G401 (cell line): ENCODE measurements at places on chromosomes 6 and 20. TPM values are rescaled to one million over a fixed set of nuclear protein-coding genes. Genes with fewer than 3 reads are reported as not detected.

The SNAP25 gene
- total RNA-seq: not detected in 2 replicates

The EPB41L1 gene
- 12.9 and 22.7 TPM in 2 replicates for total RNA-seq

DNA sequence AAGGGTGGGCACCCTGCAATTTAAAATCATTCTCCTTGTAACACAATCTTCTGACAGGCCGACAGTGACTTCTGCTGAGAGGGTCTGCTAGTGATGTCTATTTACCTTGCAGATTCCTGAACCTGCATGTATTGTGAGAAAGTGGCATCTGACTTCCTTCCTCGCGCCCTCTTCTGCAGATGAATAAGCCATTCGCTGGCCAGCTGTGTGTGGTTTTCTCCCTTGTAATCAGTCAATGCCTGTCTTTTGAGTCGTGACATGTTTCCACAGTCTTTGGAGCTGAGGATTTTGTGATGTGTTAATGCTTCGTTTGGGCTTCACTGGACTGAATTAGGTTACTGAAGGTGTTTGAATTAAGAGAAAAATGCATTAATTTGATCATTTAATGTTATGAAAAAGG is 125.3 kb downstream of the GRM1 start:
- no peak for DNase-seq

The PTGIS gene
- total RNA-seq: 13.6 and 15.3 TPM in 2 replicates

DNA sequence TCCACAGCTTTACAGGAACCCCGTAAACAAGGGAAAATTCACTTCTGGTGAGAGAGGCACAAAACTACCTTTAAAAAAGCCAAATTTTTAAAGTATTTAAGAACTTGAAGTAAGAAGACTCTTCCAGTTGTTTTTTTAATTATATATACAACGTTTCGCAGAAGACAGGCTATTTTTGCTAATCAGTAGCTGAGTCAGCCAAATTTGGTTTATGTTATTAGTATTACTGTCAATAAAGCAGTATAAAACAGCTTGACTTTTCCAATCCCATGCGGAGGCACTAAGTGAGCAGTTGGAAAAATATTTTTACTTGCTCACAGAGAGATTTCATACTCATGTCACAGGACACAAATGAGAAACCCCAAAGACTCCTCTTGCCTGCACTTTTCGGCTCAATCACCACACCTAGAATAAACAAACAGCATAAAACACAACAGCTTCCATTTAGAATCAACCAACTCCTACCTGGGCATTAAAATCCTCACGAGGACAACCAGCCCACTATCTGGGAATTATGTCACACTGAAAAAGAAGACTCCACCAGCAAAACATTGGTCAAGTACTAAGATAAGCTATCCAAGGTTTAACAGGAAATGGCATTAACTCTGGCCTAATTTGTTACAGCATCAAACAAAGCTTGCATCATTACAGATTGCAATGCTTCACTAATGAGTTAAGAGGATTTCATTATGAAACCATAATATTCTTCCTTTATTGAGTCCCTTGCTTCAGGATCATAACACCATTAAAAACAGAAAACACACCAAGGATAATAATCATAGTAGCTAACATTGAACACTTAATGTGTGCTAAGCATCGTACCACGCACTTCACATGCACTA is 26.3 kb downstream of the ELOVL5 start:
- peak; percentile 65 for DNase-seq

GRCh38 chr6:56843476-56844349 is 111.2 kb upstream of the BEND6 start:
- peak; percentile 76 for DNase-seq

GRCh38 chr20:15179381-15179780 is 842.0 kb upstream of the FLRT3 start:
- DNase-seq: peak; percentile 99

The EPHA7 gene
- total RNA-seq: 0.98 and 1.5 TPM in 2 replicates

- DNase-seq: no peak
Observed at GRCh38 chr6:45344900-45345299, 16.8 kb downstream of the RUNX2 start.

DNA sequence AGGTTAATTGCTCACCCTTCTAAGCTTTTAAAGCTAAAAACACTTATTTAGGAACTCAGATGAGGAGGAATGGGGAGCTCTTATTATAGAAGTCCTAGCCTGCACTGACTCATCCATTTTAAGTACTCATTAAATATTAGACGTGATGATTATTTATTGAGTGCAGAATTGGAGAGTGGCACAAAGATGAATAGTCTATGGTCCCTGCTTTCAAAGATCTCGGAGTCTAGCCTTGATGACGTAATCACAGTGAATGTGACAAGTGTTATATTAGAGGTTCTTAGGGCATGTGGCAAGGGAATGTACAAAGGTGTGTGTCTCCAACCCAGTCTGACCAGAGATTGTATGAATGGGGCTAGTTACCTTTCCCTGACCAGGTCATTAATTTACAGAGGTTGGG is 68.7 kb upstream of the CD83 start:
- no peak for DNase-seq

- DNase-seq: no peak
Observed at GRCh38 chr6:26029570-26029856, 57.7 kb upstream of the HFE start.

- no peak for DNase-seq
Observed at GRCh38 chr6:8110117-8110721, 7.9 kb upstream of the EEF1E1 start.

GRCh38 chr6:30533460-30534294 is 22.6 kb downstream of the GNL1 start:
- DNase-seq: no peak

The LIN28B gene
- 62.0 and 84.7 TPM in 2 replicates for total RNA-seq

The ACTL10 gene
- total RNA-seq: not detected in 2 replicates

DNA sequence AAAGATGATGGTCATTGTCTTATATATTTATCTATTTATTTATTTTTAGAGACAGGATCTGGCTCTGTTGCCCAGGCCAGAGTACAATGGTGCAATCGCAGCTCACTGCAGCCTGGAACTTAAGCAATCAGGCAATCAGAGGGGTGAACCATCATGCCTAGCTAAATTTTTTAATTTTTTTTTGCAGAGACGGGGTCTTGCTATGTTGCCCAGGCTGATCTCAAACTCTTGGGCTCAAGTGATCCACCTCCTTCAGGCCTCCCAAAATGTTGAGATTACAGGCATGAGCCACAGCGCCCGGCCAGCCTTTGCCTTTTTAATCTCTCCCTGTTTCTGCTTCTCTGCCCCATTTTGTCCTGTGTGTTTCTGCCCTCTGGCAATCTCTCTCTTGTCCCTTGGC is 102.2 kb downstream of the NCR2 start:
- DNase-seq: no peak
